Stimulated activated CD4-positive, alpha-beta T cell treated with anti-CD3 and anti-CD28 coated beads, Interleukin-1b, Interleukin-23, amount 100 ng/mL, for 1 hour (primary cell): ENCODE measurements at places on chromosomes 2 and 18.

DNA sequence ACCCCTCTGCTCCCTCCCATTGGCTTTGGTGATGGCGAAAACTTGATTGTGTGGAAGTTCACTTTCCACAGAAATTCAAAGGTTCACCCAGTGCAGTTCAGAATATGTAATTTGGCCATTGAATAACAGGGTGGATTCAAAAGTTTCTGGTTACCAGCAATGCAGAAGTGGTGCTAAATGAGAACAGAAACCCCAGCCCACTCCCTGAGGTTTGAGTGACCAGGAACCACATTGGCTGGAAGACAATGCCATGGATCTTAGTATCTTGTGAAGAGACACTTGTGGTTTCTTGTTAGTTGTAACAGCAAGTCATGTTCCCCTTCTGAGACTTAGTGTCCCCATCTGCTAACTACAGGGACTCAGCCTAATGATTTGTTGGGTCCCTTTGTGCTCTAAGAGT is 49.8 kb downstream of the QPCT start:
- no peak for DNase-seq

DNA sequence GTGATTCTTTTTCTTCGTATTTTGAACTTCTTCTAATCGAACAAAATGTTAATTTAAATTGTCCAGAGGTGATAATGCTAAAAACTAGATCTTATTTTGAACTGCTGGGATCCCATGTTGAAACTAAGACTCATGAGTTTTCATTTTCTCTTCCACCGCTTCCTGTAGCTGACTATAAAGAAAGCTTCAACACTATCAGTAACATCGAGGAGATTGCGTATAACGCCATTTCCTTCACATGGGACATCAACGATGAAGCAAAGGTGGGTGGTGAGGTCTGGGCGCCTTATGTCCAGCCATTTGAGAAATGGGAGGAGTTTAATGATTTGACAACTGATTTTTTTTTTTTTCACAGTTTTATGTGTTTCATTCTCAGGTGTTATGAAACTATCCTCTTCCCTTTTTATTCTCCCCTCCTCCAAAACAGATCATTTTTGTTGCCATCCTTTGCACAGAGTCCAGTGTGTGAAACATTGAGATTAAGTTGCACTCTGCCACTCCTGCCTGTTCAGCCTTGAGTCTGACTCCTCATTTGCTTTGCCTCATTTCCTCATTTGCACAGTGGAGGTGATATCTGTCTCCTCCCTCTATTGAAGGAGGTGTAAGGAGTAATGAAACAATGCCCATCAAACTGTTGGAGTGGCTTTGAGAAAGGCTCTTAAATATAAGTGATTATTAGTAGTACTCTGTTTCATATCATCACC is 13.8 kb downstream of the GRHL1 start:
- no peak for DNase-seq

- DNase-seq = no peak
Observed at GRCh38 chr2:35873921-35874320, 481.7 kb upstream of the CRIM1 start.

DNA sequence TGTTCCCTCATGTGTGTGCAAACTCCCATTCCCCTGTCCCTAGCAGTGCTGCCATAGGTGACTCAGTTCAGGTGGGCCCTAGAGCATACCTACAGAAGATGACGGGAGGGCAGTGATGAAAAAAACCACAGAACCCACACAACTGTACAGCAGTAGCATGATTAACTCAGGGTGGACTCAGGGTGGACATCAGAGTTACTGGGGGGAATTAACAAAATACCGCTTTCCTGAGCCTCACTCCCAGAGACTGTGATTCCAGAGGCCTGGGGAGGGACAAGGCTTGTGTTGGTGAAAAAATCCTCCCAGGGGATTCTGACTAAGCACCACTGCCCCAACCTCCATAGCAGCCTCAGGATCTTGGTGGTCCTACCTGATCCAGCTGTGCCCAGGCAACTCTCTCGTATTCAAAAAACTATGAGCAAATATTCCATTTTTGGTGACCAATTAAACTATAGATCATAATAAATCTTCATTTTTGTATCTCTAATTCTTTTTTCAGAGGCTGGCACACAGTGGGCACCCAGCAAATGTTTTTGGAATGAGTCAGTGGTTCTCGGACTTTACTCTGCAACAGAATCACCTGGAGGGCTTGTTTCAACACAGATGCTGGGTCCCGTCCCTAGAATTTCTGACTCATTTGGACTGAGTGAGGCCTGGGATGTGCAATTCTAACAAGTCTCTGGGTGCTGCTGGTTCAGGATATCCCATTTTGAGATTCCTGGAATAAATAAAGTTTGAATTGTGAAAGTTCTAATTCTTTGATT is 84.1 kb upstream of the NABP1 start:
- DNase-seq = no peak

DNA sequence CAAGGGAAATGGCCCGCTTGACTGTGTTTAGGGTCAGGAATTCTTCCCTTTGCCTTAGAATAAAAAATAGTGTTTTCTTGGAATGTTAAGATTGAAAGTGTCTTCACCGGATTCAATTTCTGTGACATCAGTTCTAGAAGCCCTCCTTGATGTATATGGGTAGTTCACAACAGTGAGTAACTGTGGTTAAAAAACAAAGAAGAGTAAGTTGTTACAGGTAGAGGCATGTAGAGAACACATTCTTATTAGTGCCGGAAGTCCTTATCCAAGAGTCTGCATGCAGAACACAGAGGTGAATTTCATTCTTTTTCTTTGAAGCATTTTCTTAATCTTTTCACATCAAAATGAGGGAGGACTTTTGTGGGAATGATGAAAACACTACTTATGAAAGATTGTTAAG is 105.5 kb downstream of the FMNL2 start:
- no peak for DNase-seq

DNA sequence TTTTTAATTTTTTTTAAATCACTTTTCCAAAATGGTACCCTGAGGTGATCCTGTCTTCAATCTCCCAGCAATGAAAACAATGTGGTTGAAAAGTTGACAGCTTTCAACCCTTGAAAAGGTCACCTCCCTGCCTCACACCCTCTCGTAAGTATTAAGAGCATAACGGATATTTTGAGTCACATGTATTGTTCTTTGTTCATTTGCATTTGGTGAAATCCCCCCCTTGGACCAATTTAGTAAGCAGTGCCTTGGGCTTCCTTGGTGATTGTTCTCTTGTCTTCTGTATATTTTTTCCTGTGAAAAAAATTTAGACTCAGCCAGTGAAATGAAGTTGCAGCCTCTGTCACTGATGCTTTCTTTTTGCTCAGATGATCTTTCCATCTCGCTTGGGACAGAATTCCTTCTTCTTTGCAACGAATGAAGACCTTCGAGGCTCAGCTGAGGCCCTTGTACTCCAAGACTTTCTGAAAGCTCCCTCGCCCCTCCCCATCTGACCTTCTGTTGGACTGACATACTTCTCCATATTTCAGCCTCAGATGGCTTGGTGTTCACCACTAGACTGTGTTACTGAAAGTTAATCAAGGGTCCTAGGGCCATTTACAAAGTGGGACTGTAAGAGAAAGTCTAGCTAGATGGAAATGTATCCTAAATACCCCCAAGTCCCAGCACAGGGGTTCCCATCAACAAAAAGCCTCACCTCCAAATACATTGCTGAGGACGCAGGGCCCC is 158.4 kb downstream of the BCL2 start:
- DNase-seq = no peak

DNA sequence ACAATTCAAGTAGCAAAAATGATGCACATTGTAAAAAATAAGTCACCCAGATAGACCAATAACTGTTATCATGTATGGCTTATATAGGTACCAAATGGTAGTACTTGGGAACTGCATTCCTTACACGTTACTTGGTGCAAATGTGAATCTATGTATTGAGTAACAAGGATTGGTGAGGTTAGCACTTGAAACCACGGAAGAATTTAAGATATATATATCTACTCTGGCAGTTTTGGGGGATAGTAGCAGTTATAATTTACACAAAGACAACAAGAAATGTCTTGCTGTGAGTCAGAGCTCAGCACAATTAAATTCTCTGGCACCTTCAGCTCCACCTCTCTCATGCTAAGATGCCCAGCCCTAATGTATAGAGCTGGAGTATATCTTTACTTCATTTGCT is 359.4 kb upstream of the RAB12 start:
- DNase-seq = no peak

DNA sequence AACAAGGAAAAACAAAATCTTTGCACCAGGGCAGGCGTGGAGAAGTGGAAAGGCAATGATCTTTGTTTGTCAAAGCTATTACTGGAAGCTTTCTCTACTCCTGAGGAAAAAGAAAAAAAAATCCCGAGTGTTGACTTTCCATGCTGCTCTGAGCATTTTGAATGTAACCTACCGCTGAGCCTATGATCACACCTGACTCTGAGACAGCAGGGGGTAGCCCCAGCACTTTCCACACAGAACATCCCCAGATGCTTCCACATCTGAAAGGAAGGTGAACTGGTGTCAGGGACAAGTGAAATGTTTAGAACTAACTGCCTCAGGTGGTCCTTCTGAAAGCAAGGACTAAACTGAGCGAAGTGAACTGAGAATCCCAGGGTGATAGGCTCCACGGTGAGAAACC is 1315.1 kb upstream of the DDX18 start:
- no peak for DNase-seq

GRCh38 chr2:236257136-236257535 is 7.1 kb downstream of the ASB18 start:
- no peak for DNase-seq

DNA sequence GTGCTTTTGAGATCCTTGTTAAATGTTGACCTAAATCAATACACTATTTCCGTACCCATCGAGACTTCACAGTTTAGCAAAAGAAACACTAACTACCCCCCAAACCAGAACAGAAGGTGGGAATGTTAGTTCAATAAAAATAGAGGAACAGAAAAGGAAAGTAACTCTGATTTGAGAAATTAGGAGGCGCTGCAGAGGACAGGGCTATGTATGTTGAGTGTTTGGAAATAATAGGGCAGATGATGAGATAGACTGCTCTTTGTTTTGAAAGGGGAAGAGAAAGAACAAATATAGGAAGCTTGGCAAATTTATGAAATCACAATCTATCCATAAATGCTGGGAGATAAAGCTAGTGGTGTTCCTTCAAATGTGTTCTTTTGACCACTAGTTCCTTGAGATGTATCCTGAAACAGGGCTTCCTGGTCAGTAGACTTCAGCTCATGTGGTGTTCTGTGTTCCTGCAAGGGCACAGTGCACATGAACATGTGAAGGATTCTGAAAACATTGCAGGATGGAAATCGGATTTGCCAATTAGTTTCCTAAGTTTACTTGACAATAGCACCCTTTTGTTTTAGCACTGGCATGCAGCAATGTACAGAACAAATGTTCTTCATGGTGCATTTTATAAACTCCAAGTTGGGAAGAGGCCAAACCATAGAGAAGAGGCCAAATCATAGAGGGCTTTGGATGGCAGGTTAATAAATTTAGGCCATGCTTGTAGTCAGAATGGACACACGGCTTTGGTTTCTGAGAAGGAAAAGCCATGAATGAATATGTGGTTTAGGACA is 39.8 kb downstream of the RHBDD1 start:
- DNase-seq = no peak

DNA sequence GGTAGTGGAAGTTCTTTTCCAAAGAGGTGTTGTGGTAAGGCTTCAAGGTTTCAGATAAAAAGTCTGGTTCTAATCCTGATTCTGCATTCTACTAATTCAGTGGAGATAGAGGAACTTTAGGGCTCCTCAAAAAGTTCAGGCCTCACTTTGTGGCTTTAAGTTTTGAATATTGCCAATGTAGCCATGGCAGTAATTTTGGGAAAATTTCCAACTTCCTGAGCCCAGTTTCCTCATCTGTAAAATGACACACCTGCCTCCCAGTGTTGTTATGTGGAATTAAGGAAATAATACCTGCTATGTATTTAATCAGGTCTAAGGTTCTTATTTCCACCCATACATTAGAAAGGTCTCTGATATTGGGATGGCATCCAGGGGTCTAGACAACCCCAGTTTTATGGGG is 147.6 kb upstream of the ITGA6 start:
- no peak for DNase-seq

DNA sequence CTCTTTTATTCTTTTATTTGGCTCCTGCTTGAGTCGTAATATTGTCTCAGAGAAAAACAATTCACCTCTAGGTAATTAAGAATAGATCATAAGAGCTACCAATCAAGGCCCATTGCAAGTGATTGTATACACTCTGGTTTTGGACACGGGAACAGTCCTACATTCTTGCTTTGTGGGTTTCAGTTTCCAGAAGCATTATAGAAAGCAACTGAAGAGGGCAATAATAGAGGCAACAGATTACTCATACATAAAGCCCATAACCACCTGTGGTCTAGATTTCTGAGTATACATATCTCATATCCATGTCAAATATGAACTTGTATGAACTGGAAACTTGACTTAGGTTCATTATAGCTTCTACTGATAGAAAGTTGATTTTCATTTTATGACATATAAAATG is 65.4 kb downstream of the DIS3L2 start:
- no peak for DNase-seq

DNA sequence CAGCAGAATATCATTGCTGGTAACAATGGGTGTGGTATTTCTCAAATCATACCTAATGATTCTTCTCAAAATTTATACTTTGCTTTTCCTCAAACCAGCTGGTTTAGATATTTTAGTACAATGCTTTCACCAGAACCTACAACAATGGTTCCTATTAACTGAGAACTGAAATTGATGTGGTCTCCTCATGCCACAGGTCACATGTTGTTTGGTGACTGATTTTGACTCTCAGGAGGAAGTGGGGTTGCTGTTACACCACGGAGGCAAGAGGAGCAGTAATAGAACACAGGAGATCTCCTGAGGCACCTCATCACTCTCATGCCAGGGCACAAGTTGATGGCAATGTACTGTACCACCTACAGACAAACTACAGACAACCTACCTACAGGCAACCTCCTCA is 3.0 kb upstream of the CEP68 start:
- no peak for DNase-seq

DNA sequence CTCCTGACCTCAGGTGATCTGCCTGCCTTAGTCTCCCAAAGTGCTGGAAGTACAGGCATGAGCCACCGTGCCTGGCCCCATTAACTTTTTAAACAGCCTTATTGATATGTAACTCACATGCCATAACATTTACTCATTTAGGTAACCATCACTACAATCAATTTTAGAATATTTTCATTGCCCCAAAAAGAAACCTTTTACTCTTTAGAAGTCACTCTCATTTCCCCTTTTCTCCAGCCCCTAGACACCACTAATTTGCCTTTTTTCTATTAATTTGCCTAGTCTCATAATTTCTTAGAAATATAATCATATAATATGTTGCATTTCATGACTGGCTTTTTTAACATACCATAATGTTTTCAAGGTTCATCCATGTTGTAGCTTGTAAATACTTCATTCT is 57.2 kb upstream of the TACR1 start:
- no peak for DNase-seq

- no peak for DNase-seq
Observed at GRCh38 chr18:3180325-3180724, 39.4 kb downstream of the MYOM1 start.

DNA sequence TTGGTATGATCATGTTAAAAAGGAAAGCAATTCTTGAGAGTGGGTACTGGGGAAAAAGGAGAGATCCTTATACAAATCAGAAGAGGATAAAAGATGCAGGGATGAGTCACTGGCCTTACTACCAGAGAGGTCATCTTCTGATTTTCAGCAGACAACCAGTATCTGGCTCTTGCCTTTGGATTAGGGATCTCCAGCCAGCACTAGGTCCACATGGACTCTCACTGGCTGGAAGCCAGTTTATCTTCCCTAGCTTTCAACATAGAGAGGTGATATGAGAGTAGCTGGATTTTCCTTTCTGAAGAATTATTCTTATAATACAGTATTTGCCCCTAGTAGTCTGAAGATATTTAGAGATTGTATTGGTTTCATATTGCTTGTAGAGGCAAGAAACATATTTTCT is 30.2 kb downstream of the CERKL start:
- no peak for DNase-seq

- DNase-seq = no peak
Observed at GRCh38 chr18:66895631-66896030, 291.7 kb upstream of the CDH19 start.

GRCh38 chr2:18378020-18378653 is 182.3 kb downstream of the RDH14 start:
- no peak for DNase-seq
